ENCODE measurements at places on chromosomes 13 and 19.

DNA sequence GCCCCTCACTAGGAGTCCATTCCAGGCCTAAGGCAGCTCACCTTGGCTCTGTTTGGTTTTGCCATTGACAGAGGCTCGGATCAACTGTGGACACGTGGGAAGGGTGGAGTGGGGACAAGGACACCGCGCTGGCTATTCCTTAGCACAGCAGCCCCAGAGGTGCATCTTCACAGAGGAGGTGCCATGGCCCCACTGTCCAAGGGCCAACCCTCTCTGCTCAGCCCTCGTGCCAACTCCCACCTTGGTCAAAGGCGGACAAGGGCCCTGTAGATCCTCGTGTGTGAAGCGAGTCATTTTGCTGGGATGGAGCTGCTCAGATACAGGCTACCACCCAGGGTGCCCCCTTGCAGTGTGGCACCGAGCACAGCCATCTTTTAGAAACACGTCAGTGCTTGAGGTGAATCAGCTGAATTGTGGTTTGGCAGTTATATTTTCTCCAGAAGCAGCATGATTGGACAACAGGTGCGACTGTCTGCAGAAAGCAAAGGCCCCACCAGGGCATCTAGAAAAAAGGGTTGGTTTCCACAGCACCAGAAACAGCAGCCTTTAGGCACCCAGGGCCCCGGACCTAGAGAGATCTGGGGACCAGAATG, 192.1 kb upstream of the GPR12 start:
- no peak for DNase-seq

DNA sequence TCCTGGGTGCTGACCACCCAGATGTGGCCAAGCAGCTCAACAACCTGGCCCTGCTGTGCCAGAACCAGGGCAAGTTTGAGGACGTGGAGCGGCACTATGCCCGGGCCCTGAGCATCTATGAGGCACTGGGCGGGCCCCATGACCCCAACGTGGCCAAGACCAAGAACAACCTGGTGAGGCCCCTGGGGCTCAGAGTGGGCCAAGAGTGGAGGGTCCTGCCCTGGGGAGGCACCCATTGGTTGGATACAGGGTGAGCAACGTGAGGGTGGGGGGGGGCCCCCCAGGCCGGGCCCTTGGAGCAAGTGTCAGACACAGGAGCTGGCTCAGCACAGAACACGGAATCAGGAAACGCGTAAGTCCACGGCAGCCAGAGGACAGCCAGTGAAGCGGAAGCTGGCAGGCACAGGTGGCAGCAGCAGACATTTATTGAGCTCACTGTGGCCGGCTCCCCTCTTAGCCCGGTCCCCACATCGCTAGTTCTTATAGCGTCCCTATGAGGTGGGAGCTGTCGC, 8.9 kb downstream of the KLC3 start:
- no peak for DNase-seq

GRCh38 chr19:45304141-45304926, 18.3 kb downstream of the CKM start:
- no peak for DNase-seq

DNA sequence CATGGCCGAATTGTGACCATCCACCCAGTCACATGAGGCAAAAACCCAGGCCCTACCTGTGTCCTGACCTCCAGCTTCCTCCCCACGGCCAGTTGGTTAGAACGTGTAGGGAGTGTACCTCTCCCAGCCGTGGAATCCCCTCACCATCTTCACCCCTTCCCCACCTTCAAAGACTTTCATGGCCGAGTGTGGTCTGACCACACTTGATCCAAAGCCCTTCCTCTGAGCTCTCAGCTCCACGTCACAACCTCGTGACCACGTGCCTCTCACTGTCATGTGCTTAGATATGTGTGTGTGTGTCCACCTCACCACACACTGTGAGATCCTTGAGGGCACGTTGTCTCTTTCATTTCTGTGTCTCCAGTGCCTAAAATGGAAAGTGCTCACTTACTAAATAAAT, 48.6 kb upstream of the UBE2L5 start:
- no peak for DNase-seq

DNA sequence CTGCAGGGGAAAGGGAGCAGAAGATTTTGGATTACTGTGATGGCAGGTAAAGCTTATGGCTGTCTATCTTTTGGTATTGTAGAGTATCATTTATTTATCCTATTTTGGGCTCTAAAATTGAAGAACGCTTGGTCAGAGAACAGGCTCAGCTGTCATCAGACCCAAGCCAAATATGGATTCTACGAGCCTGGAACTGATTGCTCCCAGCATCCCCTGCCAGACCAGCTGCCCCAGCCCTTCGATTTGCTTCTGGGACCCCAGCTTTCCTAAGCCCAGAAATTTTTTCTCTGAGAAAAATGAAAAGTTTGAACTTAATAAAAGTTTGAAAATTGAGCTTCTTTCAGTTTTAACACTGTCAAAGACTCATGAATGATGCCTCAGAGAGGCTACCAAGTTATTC, 472.8 kb downstream of the DACH1 start:
- no peak for DNase-seq

- DNase-seq, result no peak
Observed at GRCh38 chr19:16849168-16849567, 20.0 kb downstream of the SIN3B start.

GRCh38 chr19:1522061-1522460, 1.8 kb upstream of the PLK5 start:
- DNase-seq, result no peak

DNA sequence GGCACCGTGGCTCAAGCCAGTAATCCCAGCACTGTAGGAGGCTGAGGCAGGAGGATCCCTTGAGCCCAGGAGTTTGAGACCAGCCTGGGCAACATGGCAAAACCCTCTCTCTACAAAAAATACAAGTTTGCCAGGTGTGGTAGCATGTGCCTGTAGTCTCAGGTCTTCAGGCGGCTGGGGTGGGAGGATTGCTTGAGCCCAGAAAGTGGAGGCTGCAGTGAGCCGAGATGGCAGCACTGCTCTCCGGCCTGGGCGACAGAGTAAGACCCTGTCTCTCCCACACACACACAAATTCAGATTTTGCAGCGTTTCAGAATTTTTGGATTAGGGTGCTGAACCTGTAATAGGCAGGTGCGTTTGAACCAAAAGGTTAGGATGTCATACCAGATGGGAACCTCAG, 2.2 kb downstream of the RPS11 start:
- no peak for DNase-seq

DNA sequence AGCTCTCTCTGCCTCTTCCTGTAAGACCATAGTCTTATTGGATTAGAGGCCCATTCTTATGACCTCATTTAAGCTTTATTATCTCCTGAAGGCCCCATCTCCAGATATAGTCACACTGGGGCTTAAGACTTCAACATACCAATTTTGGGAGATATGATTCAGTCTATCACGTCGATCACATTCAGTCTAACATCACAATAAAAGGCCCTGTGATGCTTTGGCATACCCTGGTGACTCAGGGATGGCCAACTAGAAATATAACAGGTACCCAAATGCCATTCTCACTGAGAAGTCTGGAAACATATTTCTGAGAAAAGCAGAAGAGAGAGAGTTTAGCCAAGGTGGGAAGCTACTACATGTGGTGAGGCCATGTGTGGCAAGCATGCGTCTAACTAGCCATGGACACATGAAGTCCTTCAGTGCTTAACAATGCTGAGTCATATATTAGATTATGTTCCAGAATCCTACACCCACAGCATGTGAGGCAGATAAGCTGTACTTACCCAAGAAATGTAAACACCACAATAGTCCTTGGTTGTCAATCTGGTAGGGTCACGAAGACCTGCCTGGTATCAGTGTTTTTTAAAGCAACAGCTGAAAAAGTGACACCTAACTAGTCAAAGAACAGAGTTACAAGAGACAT, 485.1 kb downstream of the FOXO1 start:
- no peak for DNase-seq

- DNase-seq, result no peak
Observed at GRCh38 chr13:49610176-49610575, 18.1 kb upstream of the ARL11 start.

- DNase-seq, result no peak
Observed at GRCh38 chr19:34461375-34462100, 20.0 kb upstream of the WTIP start.

- no peak for DNase-seq
Observed at GRCh38 chr13:80821466-80821865, 480.5 kb upstream of the SPRY2 start.

GRCh38 chr13:104310861-104311260, 1244.6 kb upstream of the SLC10A2 start:
- DNase-seq, result no peak

DNA sequence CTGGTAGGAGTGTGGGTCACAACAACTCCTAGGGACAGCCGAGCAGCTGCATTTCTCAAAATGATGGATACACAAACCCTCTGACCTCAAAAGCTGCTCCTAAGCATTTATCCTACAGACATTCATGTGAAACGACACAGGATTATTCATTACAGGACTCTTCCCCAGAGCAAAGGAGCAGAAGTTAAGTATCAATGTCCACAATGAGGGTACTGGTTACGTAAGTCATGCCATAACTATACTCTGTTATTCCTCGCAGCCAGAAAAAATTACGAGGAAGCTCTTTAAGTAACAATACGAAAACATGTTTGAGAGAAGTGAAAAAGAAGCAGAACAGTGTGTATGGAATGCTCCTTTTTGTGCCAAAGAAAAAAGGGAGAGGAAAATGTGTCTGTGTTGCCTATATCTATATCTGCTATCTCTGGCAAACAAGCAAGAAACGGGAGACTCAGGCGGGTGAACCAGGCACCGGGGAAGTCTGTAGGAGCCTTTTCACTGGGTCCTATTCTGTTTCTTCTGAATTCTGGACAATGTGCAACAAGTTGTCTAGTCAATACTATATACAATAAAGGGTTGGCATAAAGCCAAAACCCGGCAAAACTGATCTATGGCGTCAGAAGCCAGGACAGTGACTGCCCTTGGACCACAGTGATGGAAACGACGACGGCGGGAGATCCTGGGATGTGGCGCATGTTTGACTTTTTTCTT, 1.3 kb downstream of the ISOC2 start:
- DNase-seq, result no peak

GRCh38 chr19:16386619-16387240, 62.1 kb downstream of the KLF2 start:
- peak; percentile 47 for DNase-seq

DNA sequence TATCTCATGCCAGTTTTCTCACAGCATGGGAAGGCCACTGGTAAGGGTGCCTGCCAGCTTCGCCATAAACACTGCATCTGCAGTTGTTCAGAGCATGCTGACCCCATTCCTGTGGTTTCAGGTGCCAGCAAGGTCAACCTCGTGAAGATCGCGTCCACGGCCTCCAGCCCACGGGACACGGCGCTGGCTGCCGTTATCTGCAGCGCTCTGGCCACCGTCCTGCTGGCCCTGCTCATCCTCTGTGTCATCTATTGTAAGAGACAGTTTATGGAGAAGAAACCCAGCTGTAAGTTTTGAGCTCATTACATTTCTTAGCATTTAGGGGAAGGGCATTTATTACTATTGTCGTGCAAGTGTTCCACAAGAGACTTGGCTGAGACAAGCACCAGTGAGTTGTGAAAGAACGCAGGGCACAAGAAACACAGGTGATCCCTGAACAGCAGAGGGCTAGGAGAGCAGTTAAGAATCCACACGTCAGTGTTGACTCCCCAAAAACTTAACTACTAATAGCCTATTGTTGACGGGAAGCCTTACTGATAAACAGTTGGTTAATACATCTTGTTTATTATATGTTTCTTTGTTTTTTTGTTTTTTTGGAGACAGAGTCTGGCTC, 88.8 kb downstream of the TNFRSF19 start:
- no peak for DNase-seq

DNA sequence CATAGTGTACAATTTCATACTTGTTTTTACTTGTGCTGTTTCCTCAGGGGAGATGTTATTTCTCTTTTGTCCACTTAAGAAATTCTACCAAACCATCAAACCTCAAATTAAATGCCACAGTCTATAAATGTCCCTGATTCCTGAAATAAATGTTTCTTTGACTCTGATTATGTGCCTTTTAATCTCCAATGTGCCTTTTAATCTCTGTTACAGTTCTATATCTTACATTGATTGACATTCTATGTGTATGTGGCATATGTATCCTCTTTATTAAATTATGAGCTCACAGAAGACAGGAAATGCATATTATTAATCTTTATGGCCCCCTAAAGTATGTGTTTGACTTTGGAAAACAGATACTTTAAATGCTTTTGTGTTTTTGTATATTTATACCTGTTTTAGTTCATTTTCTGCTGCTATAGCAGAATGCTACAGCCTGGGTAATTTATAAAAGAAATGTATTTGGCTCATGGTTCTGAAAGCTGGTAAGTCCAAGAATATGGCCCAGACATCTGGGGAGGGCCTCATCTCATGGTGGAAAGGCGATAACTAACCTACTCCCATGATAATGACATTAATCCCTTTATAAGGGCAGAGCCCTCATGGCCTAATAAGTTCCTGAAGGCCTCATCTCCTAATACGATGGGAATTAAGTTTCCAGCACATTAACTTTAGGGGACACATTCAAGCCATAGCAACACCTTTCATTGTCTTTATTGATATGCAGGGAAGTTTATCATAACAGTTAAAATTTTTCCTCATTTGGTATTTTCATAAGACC, 403.9 kb downstream of the LIG4 start:
- no peak for DNase-seq

- DNase-seq, result no peak
Observed at GRCh38 chr13:90547272-90547790, 800.2 kb upstream of the MIR17HG start.

- DNase-seq, result no peak
Observed at GRCh38 chr13:22135446-22135845, 464.6 kb downstream of the FGF9 start.

GRCh38 chr13:83943530-83944279, 61.4 kb upstream of the SLITRK1 start:
- no peak for DNase-seq

DNA sequence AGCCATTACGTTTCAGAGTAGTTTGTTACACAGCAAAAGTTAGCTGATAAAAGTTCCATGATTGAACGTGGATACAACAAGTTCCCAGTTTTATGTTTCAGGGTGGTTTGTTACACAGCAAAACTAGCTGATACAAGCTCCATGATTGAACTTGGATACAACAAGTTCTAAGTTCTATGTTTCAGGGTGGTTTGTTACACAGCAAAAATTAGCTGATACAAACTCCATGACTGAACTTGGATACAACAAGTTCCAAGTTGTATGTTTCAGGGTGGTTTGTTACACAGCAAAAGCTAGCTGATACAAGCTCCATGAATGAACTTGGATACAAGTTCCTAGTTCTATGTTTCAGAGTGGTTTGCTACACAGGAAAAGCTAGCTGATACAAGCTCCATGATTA, 47.6 kb downstream of the INSR start:
- no peak for DNase-seq

- DNase-seq, result no peak
Observed at GRCh38 chr13:44697058-44697457, 120.9 kb upstream of the TSC22D1 start.

- no peak for DNase-seq
Observed at GRCh38 chr13:44022196-44022595, 142.5 kb downstream of the LACC1 start.
